ENCODE measurements at places on chromosomes 4 and X.

GRCh38 chrX:47283015-47283771, 50.4 kb downstream of the USP11 start:
- peak; percentile 55 for DNase-seq

- peak; percentile 47 for DNase-seq
Measured at GRCh38 chrX:51336584-51336983, 4.0 kb downstream of the NUDT10 start.

DNA sequence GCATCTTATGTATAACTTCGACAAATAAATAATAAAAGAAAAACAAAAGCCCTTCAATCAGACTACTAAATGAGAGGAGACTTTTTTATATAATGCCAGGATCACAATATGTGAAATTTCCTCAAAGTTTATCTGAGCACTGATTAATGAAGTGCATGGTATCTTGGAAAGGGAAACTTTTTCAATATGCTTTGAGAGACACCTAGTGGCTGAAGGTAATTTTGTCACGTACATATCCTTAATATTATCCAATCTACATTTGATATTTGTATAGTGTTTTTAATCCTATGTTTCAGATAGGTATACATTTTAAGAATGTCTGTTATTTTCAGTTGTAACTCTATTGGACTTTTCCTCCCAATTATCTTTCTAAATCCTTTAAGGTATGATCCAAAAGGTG, 146.8 kb downstream of the KLHL4 start:
- peak; percentile 39 for DNase-seq

GRCh38 chrX:15785176-15785750, 5.0 kb upstream of the ZRSR2 start:
- no peak for DNase-seq

GRCh38 chrX:150933945-150934350, 35.5 kb upstream of the CD99L2 start:
- DNase-seq = no peak

DNA sequence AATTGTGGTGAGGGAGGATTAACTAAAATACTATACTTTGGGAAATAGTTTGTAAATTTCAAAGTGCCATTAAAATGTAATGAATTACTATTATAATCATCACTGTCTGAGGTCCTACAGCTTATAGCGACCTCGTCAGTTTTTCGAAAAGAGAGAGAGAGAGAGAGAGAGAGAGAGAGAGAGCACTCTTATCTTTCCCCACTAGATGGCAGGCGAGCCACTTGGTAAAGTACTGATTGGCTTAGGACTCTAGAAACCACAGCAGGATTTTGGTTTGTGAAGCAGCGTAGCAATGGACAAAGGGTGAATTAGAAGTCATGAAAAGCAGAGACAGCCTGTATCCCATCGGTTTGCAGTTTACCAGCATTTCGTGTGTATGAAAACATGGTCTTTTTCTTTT, 52.5 kb downstream of the LINC00632 start:
- peak; percentile 68 for DNase-seq

- peak; percentile 93 for DNase-seq
Measured at GRCh38 chr4:102139132-102139573, 206.1 kb downstream of the SLC39A8 start.

GRCh38 chr4:12409507-12410190, 981.0 kb upstream of the HS3ST1 start:
- DNase-seq = peak; percentile 5

DNA sequence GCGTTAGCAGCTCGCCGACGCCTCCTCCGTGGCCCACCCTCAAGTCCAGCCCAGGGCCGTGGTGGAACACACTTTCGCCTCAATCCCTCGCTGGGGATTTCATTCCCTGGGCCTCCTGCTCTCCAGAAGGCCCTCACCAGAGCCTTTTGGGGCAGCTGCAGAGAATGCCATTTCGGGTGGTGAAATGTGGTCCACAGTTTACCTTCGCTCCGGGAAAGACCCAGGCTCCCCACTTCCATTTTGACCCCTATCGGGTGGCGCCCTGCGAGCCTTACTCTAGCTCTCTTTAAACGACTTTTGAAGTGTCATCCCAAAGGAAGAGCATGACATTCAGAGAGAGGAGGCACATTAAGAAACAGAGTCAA, 496 bp downstream of the SH2D1A start:
- DNase-seq = no peak

DNA sequence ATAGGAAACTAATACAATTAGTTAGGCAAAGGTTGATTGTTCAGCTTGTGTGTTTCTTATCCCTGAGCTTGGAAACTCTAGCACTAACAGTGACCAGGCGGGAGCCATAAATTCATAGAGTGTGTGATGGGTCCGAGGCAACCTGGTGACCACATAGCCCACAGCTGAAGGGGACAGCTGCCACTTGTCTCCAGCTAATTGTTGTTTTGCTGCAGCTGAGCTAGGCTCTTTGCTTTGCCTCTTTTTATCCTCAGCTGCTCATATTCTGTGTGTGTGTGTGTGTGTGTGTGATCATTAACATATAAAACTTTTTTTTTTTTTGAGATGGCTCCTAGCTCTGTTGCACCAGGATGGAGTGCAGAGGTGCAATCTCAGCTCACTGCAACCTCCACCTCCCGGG, 53.2 kb downstream of the DOCK11 start:
- no peak for DNase-seq
